ENCODE measurements at places on chromosomes 7 and 10.

GRCh38 chr7:106381252-106381651 is 96.5 kb upstream of the NAMPT start:
- DNase-seq: no peak

- no peak for DNase-seq
Observed at GRCh38 chr10:100986623-100986951, 710 bp downstream of the MRPL43 start.

DNA sequence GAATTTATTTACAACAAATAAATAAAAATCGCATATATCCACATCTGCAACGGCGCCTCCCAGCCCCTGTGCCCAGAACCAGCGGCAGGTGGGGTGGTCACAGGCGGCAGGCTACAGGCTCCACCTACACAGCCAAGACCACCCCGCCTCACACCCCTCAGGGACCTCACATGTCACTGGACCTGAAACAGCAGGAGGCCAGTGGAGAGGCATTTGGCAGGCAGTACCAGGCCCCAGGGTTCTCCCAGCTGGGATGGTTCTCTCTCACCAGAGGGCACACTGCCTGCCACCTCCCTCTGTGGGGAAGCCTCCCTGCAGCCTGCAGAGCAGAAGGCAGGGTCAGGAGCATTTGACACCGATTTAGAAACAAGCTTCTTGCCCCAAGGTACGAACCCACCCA is 81.5 kb downstream of the MAD1L1 start:
- DNase-seq: no peak

- no peak for DNase-seq
Observed at GRCh38 chr7:85840554-85840953, 653.7 kb upstream of the SEMA3D start.

- DNase-seq: no peak
Observed at GRCh38 chr10:69576334-69577011, 3.3 kb upstream of the NEUROG3 start.

DNA sequence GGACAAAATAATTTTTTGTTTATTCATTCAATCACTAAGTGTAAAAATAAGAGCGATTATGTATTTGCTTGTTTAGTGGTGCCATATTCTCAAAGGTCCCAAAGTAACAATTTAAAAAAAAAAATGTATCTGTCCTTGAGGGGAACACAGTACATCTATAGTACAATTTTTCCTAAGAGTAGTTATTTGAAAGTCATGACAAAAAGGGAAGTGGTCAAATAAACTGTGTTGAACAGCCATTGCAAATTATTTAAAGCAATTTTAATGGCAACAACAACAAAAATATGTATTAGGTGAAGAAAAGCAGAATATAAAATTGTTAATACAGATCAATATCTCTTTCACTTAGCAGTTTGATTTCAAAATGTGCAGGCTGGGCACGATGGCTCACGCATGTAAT is 943.5 kb downstream of the CNTNAP2 start:
- DNase-seq: no peak

GRCh38 chr7:152519290-152519689 is 83.5 kb upstream of the KMT2C start:
- DNase-seq: no peak

DNA sequence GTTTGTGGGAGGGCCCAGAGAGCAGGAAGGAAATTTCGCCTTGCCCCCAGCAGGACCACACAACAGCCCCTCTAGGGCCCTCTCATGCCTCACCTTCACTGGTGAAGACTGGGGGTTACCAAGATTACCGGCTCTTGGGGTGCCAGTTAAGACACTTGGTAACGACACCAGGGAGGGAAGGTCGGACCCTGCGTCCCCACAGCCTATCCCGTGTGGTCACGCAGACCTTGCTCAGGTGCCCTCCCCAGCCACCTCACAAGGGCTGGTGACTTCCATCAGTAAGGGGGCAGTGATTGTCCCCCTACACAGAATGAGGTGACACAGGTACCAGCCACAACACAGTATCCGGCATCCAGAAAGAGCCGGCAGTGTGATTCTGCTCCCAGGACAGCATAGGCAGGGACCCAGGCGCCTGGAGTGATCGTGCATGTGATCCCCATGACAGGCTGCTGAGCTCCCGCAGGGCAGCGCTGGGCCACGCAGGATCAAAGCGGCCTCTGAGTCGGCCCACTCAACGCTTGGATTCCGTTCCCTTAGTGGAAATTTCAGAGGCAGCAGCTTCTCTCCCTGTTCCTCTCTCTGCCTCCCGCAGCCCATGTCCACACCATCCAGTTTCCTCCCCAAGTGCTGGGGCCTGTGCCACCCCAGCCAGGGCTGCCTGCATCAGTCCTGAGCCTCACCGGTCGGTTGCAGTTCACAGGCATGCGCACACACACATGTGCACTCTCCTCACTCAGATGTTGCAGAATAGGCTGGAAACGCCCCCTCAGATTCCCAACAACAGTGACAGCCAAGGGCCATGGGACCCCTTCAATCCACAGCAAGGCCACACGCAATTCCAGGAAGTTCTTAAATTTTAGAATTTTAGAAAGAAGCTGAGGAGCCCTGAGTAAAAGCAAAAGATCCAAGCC is 35.8 kb downstream of the CAMK2B start:
- no peak for DNase-seq

- no peak for DNase-seq
Observed at GRCh38 chr10:90906596-90906995, 14.3 kb downstream of the ANKRD1 start.

DNA sequence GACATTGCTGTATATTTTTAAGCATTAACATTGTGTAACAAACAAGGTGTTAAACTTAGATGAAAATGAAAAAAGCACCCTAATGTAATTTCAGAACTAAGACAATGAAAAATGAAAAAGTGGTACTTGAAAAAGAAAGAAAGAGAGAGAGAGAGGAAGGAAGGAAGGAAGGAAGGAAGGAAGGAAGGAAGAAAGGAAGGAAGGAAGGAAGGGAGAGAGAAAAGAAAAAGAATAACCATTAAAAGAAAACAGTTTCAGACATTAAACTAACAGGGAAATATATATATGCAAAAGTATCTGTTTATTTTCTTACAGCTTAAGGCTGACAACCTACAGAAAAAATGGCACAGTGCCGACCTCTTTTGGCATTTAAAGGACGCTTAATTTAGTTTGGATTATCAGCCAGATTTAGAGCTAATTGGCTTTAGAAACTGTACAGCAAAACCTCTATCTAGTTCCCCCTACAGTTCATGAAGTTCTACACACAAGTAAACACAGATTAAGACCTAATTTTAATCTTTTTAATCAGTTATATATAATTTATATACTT is 13.8 kb downstream of the MTERF1 start:
- DNase-seq: no peak

DNA sequence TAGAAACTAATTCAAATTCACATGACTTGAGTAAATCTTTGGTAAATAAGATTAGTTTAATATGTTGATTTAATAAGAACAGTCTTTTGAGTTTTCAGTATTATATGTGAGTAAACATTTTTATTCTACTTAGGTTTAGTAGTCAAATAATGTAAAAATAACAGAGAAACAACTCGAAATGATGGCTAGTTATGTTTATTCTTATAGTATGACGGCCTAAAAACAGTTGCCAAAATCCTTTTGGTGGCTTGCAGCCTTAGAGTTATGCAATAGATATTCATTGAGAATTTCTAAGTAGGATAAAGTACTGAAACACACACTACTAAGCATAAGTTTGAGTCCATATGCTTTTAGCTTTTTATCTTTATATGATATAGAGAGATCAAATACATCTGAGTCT is 184.8 kb downstream of the GNAI1 start:
- DNase-seq: no peak

GRCh38 chr7:37391791-37392672 is 56.6 kb downstream of the ELMO1 start:
- no peak for DNase-seq

Measured in stimulated activated CD8-positive, alpha-beta memory T cell treated with anti-CD3 and anti-CD28 coated beads, Interleukin-7, amount 100 ng/mL, for 1 hour (primary cell).